ENCODE measurements at places on chromosomes 7 and 10. TPM values are rescaled to one million over a fixed set of nuclear protein-coding genes. Genes with fewer than 3 reads are reported as not detected.
A peak's percentile ranks its signal among the peaks of the same experiment; 100 is the strongest.

The TLL2 gene
- polyA plus RNA-seq, result 0.39 TPM

The TRIM50 gene
- 14.0 TPM for polyA plus RNA-seq

The BLNK gene
- 28.5 TPM for polyA plus RNA-seq

DNA sequence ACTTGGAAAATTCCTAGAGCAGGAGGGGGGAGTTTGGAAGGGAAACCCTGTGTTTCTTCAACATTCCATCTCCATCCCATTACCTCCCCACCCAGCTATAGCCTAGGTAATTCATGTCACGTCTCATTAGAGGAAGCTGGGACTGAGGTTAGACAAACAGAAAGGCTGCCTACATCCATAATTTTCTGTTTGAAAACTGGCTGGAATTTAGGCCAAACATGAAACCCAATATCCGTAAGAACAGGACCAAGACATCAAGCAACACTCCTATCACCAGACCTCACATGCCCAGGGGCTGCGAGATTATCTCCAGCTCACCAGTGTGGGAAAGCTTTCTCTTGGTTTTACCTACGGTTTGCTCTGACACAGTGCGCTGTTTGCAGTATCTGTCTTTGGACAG, 316.3 kb downstream of the FRMD4A start:
- peak; percentile 67 for DNase-seq

DNA sequence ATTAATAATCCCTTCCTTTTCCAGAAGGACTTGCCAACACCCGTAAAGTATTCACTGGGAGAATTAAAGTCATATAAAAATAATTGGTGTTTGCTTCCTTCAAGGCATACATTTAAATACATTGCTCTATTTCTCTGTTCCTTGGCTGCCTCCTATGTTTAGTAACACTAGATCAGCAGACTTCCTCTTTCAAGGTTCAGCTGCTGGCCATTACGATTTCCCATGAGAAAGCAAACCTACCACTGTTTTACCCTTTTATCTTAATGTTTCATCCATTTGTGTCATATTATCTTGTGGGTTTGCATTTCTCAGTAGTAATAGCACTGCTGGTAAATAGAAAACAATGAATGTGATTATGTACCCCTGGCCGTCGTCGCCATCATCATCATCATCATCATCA, 313.8 kb upstream of the BMPER start:
- no peak for DNase-seq

The COX15 gene
- polyA plus RNA-seq, result 30.9 TPM

GRCh38 chr10:68088740-68089139, 13.7 kb upstream of the HERC4 start:
- DNase-seq, result no peak

DNA sequence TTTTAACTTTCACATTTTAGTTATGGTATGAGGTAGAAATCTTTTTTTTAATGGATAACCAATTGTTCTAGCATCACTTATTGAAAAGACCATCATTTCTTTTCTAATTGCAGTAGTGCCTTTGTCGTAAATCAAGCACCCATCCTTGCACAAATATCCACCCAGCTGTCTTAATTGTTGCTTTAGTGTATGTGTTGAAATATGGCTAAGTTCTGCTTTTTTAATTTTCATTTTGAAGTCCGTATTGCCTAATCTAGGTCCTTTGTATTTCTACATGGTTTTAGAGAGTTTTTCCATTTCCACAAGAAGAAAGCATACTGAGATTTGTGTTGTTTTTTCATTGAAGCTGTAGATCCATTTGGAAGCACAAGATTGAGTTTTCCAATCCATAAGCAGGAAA, 259.6 kb upstream of the SEMA3E start:
- DNase-seq, result no peak

DNA sequence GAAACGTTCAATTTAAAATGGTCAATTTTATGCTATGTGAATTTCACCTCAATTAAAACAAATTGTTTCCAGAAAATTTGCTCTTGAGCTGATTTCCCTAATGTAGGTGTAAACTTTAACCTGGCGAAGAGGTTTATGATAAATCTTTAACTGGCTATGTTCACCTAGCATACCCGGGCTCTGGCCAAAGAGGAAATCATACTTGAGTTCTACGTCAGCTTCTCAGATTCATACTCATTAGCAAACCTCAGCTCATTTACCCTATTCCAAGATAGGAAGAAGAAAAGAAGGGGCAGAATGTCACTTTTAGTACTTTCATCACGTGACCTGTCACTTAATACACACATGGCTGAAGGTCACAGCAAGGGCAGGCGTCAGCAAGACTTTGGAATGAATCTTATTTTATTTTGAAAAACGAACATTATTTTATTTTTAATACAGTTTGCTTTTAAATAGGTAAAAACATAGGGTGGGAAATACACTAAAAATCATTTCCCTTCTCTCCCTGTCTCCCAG, 97.0 kb downstream of the ABLIM1 start:
- no peak for DNase-seq

DNA sequence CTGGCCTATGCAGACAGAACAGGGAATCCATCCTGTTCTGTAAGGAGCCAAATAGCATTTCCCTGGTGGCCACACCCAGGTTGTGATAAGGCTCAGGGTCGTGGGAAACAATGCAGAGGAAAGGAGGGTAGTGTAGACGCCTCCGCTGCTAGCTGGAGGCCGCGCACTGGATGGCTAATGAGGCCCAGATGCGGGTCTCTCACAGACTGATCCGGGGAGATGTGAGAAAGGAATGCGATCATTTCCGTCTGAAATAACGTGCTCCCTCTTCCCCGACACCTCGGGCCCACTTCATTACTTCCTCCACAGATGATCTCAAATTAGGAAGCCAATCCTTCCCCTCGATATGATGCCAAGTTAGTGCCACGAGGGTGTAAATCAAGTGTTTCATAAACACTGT, 203.3 kb downstream of the TAX1BP1 start:
- DNase-seq, result no peak

The GHRHR gene
- polyA plus RNA-seq, result 0.75 TPM

The GLI3 gene
- 0.92 TPM for polyA plus RNA-seq

The POLR2J2 gene
- 0.62 TPM for polyA plus RNA-seq

DNA sequence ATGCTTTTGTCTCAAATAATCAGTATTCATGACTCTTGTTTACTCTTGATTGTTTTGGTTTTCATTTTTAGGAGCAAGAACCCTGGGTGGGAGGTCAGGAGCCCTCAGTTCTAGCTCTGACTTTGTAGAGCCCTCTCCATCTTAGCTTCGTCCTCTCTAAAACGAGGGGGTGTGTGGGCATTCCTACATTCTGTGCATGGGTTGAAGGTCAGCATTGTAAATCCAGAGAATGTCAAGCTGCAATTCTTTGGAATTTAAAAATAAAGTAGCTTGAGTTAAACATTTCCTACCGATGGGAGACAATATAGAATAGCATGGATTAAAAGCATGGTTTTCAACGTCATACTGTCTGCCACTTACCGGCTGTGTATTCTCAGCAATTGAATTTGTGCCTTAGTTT, 128.3 kb downstream of the PRPF18 start:
- peak; percentile 82 for DNase-seq

DNA sequence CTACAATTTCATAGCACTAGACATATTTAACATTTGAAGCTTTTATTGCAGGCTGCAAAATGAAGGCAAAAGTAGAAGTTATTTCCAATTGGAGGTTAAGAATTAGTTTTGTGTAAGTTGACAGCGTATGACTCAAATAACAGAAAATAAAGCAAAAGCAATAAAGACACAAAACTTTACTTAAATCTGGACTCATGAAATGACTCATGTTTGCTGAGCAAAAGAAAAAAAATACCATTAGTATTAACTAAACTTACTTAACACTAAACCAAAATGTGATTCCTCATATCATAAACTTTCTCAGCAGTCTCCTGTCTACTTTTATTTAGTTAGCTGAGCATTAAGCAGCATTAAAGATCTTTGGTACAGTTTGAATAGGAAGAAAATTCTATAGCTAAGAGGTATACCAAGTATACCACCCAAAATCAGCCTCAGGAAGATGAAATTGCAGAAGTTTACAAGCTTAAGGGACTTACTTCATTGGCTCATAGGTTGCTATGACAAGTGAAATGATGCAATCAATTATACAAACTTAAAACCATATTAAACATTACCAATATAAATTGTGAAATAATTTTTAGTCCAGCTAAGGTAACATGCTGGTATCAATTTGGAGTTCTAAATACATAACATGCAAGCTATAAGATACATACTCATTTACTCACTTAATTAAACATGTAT, 1131.4 kb downstream of the XPNPEP1 start:
- no peak for DNase-seq

The BNIP3 gene
- polyA plus RNA-seq, result 75.4 TPM

The KCTD7 gene
- 7.2 TPM for polyA plus RNA-seq

GRCh38 chr10:1402016-1402770, 335.1 kb downstream of the ADARB2 start:
- no peak for DNase-seq

The CYP2C8 gene
- 0.69 TPM for polyA plus RNA-seq

The CEP55 gene
- 0.39 TPM for polyA plus RNA-seq

GRCh38 chr10:43209074-43209455, 57.8 kb downstream of the RASGEF1A start:
- DNase-seq, result no peak
